Stimulated activated CD4-positive, alpha-beta T cell treated with anti-CD3 and anti-CD28 coated beads, TNF-alpha, amount 100 ng/mL, for 4 hours (primary cell): ENCODE measurements at places on chromosomes 11 and 22.

DNA sequence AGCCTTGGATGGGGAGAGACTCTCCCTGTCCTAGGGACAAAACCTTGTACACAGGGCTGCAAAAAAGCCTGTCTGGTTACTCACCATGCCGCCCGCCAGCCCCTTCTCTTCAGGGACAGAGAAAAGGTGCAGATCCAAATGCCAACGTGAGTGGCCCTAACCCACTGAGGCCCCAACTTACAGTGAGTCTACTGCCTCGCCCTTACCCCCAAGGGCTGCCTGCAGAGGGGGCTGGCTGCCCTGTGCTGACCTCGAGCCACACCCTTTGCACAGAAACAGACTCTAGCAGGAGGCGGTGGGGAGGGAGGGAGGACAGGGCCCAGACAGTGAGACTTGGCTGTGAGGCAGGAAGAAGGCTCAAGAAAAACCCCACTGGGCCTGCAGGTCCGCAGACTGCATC lies 13.6 kb upstream of the CHST1 start:
- DNase-seq, result no peak

- DNase-seq, result no peak
Observed at GRCh38 chr11:17015627-17016126, 1.5 kb upstream of the PLEKHA7 start.

DNA sequence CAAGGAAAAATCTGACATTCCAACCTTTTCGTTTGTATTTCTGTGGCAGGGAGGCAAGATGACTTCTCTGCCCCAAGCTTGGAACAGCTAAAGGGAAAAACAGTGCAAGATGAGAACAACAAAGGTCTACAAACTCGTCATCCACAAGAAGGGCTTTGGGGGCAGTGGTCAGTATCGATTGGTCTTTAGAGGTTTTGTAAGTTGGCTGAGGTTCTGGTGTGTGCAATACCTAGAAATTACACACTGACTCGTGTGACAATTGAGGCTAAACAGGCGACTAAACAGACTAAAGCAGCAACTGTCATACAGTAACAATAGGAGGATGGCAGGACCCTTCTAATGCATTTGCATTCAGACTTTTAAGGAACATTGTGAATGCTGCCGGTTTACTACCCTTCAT lies 994 bp downstream of the DEPDC5 start:
- no peak for DNase-seq

DNA sequence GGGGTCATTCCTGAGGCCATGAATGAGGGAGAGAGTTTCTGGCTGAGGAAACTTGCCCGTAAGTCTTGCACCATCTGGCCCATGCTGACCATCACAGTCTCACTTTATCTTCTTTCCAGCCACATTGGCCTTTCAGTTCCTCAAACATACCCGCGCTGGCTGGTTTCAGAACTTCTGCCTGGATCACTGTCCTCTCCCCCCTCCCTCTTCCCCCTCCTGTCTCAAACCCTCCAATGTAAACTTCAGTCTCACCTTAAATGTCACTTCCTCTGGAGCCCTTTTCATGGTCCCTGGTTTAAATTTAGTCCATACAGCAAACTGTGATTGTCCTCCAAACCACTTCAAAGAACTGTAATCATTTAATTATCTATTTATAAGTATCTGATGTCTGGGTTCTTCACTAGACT lies 3.7 kb upstream of the TMEM109 start:
- no peak for DNase-seq

DNA sequence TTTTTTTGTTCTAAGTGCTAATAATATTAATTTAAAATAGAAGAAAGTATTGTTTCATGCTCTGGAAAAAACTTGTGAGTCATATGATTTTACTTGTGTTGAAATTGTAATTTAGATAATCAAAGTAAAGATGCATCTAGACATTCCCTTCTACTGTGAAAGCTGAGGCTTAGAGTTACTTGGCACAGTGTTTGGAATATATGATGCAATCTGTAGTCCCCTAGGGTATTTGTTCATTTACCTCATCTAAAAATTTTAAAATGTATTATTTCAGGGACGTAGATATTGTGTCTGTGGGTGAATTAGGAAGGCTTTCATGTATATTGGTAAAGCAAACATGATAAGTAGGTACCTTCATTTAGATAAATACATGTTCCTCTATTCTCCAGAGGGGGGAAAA lies 793.5 kb upstream of the CNTN5 start:
- DNase-seq, result no peak

GRCh38 chr11:8694137-8694536 lies 11.5 kb downstream of the RPL27A start:
- DNase-seq, result no peak

DNA sequence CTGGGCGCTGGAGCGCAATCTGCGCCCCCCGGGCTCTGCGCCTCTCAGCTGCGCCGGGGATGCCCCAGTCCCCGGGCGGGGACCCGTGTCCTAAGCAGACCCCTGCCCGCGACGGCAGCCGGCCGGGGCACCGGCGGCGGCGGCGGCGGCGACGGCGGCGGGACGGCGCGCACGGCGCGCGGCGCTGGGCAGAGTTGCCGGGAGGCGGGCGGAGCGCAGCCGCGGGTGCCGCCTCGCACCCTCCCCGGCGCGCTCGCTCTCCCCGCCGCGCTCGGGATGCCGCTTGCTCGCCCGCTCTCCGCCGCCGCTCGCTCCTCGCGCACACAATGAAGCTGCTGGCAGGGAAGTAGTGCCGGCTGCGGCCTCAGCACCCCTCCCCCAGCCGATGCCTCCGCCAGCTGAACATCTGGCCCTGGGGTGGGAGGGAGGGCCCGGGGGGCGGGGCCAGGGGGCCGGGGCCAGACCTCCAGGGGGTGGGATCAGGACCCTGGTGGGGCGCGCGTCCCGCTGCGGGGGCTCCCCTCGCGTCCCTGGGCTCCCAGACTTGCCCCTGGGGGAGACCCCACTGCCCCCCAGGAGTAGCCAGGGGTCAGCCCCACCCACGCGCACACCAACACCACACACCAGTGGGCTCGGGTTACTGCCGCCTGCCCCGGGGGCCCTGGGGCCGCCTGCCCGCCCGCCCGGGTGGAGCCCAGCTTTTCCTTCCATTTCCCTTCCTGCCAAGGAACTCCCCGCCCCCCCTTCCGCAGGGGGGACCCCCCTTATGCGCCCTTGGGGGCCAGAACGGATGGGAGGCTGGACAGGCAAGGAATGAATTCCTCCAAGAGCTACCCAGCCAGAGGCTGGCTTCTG lies at the start of gene RCOR2:
Gene RCOR2 (minus strand): TSS at position 328 of the 855 bp plus-strand sequence. CDS start 708 bp downstream, outside the sequence.
- DNase-seq, result peak; percentile 50

GRCh38 chr22:23889620-23890019 lies 4.6 kb upstream of the MIF start:
- no peak for DNase-seq

DNA sequence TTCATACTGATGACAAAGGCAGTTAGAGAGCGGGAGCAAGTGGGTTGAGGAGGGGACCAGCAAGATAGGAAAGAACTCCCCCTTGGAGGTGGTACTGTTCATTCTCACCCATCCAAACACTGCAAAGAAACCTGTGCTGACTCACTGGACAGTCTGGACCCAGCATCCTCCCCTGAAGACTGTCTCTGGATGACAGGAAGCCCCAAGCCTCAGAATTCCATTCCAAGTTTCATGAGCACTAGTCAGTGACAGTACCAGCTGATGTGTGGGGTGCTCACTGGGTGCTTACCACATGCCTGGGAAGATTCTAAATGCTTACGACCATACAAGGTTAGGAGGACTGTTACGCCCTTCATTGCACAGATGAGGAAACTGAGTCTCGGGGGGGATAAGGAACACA lies 160.9 kb downstream of the IGLL1 start:
- no peak for DNase-seq

GRCh38 chr11:100008417-100008816 lies 678.7 kb upstream of the ARHGAP42 start:
- DNase-seq, result no peak

DNA sequence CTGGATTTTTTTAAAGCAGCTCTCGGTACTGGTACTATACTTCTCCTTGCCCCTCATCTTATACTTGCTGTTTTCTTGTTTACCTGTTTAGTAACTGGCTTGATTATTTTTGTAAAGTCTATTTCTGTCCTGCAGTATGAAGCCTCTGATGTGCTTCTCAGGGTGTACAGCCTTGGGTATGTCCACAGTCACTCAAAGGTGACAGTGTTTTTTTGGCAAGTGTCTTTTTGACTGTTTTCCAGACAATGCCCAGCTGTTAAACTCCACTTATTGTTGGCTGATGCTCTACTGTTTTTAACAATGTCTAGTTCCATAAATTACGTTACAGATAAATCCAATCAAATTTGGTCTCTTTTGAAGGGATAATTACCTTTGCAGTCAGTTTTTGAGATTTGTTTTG lies 475.2 kb downstream of the JRKL start:
- DNase-seq, result no peak

DNA sequence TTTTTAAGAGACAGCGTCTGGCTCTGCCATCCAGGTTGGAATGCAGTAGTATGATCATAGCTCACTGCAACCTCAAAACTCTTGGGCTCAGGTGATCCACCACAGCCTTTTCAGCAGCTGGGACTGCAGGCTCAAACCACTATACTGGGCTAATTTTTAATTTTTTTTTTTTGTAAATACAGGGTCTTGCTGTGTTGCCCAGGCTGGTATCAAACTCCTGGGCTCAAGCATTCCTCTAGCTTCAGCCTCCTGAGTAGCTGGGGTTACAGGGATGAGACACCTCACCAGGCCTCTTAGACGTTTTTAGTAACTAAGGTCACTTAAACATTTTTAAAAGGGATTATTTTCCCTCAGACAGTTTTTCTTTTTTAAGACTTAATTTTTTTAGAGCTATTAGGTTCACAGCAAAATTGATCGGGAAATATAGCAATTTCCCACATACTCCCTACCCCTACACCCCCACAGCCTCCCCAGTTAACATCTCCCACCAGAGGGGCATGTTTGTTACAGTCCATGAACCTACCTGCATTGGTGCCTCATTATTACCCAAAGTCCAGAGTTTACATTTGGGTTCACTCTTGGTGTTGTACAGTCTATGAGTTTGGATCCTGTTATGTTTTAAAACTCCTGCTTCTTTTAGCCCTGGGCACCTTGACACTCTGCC lies 3.9 kb downstream of the BCR start:
- DNase-seq, result no peak

GRCh38 chr11:125382314-125382791 lies 113.7 kb downstream of the FEZ1 start:
- no peak for DNase-seq
